Gastrocnemius medialis (tissue), 4 donors: ENCODE measurements at places on chromosomes 1 and 21.

GRCh38 chr1:183025782-183026774 is 2.9 kb downstream of the LAMC1 start:
- no peak for DNase-seq

GRCh38 chr21:15744926-15745325 is 15.1 kb downstream of the USP25 start:
- no peak for DNase-seq

GRCh38 chr1:56441601-56442000 is 137.8 kb downstream of the PLPP3 start:
- no peak for DNase-seq

GRCh38 chr1:162137179-162137960 is 67.9 kb downstream of the NOS1AP start:
- no peak for DNase-seq

GRCh38 chr1:166302989-166303758 is 136.4 kb upstream of the FAM78B start:
- no peak for DNase-seq

DNA sequence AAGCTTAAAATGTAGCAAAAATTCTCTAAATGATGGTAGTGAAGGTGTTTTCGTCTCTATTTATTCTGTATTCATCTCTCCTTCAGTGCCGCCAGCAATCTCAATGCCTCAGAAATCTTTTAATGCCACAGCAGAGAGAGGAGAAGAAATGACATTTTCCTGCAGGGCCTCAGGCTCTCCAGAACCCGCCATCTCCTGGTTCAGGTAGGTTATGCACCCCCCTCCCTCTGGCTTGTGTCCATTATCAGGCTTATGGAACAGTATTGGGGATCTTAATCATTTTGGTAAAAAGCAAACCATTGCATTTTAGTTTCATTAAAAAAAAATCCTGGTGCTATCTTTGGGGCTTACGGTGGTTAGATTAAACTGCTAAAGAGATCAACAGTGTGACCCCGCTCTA is 326.1 kb downstream of the NCAM2 start:
- no peak for DNase-seq

GRCh38 chr1:47443530-47444296 is 5.9 kb downstream of the FOXD2 start:
- DNase-seq = no peak

DNA sequence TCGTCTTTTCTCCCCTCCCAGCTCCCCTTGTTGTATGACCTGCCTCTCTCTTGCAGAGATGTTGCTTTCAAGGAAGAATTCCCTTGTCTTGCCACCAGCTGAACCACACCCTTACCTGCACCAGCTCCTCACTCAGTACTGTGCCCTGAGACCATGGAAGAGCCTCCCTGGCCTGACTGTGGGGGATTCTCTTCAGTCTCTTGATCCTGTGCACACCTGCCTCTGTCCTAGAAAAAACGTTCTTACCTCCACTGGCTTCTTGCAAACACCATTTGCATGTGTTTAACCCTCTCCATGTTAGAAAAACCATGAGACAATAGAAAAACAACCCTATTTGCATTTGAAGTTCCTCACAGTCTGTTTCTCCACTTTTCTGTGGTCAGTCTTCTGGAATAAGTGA is 43.3 kb upstream of the FCRL4 start:
- DNase-seq = no peak

- no peak for DNase-seq
Measured at GRCh38 chr1:51955797-51956527, 34.5 kb downstream of the RAB3B start.

DNA sequence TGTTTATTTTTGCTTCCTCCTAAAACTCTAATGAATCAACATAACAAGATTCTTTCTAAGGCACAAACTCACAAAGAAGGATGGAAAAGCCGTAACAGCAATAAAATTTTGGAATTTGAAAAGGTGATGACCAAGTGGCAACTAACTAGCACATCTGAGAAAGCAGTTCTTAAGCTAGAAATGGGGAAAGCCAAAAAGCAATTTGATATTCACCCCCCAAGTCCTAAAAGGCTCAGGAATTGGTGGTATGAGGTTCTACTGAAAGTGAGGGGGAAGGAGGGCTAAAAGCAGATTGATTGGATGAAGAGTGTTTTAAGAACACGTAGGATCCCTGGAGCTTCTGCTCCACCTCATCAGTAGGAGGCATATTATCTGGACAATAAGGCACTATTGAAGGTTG is 43.4 kb upstream of the FBXO28 start:
- no peak for DNase-seq

GRCh38 chr1:31567956-31568570 is 8.3 kb upstream of the TINAGL1 start:
- DNase-seq = no peak

- peak; percentile 68 for DNase-seq
Measured at GRCh38 chr1:36345353-36345752, 21.9 kb upstream of the EVA1B start.

DNA sequence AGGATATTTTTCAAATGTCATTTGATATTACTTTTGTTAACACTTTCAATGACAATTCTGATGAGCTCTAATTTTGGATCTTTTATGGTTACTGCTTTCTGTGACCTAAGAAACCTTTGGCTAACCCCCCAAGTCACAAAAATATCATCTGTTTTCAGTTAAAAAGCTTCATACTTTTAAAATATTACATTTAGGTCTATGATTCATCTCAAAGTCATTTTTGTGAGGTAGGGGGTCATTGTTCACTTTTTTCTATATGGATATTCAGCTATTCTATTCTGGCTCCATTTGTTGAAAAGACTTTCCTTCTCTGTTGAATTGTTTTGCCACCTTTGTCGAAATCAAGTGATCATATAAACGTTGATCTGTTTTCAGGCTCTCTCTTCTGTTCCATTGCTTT is 44.8 kb downstream of the UCHL5 start:
- no peak for DNase-seq

DNA sequence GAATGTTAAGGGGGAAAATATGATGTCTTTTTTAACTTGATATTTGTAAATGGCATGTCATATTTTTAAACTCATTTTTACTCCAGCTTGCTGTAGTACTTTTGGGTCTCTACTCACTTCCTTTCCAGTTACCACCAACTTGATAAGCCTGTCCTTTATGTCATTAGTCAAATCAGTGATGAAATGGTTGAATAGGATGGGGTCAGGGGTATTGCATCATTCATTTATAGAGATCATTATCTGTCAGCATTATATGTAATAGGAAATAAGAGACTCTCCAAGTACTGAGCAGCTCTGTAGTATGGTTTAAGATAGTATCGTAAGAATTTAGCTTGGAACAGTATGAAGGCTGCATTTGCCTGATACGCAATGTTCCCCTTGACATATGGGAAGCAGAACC is 227.3 kb downstream of the BRINP3 start:
- DNase-seq = no peak

- DNase-seq = no peak
Measured at GRCh38 chr21:46424621-46425020, 34.1 kb upstream of the DIP2A start.

GRCh38 chr1:202146993-202147392 is 2.5 kb upstream of the ARL8A start:
- no peak for DNase-seq

- no peak for DNase-seq
Measured at GRCh38 chr21:42637267-42638041, 16.0 kb upstream of the PDE9A start.

DNA sequence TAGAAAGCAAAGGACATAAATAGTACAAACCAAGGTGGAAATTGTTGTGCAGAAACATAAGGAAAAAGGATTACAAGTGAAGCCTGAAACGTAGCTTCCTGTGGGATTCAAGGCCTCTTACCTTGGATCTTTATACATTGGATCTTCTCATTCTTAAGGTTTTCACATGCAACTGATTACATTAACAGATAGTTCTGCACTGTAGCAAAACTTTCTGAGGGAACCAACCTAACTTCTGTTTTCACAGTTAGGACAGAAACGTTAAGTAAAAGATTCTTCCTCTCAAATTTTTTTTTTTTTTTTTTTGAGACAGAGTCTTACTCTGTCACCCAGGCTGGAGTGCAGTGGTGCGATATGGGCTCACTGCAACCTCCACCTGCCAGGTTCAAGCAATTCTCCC is 7.8 kb upstream of the TM2D1 start:
- no peak for DNase-seq

GRCh38 chr1:111570781-111571181 is 48.8 kb upstream of the RAP1A start:
- no peak for DNase-seq

DNA sequence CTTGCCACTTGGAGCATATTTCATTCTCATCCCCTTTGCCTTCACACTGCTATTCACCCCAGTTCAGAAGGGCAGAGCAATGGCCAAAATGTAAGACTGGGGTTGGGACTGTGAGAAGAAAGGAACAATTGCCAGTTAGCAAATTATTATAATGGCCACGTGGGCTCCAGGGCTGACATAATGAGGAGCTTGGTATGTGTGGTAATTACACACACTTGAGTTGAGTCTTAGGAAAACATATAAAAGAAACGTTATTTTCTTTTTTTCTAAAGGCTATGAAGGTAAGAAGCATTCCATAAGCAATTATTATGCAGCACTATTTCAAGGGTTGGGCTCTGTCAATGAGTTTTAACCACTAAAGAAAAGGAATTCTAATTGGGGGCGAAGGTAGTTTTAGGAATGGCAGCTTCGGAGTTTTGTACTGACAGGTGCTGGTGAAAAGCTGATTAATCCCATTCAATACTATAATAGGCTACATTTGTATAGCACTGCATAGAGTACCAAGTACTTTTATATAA is 32.5 kb upstream of the BCL10 start:
- DNase-seq = no peak
